NCI-H1105 treated with DMSO at 0.1 percent for 48 hours (cell line): ENCODE measurements at places on chromosomes 2 and 18.
A peak's percentile ranks its signal among the peaks of the same experiment; 100 is the strongest.

GRCh38 chr2:63497576-63497975 is 90.7 kb downstream of the WDPCP start:
- DNase-seq = no peak

DNA sequence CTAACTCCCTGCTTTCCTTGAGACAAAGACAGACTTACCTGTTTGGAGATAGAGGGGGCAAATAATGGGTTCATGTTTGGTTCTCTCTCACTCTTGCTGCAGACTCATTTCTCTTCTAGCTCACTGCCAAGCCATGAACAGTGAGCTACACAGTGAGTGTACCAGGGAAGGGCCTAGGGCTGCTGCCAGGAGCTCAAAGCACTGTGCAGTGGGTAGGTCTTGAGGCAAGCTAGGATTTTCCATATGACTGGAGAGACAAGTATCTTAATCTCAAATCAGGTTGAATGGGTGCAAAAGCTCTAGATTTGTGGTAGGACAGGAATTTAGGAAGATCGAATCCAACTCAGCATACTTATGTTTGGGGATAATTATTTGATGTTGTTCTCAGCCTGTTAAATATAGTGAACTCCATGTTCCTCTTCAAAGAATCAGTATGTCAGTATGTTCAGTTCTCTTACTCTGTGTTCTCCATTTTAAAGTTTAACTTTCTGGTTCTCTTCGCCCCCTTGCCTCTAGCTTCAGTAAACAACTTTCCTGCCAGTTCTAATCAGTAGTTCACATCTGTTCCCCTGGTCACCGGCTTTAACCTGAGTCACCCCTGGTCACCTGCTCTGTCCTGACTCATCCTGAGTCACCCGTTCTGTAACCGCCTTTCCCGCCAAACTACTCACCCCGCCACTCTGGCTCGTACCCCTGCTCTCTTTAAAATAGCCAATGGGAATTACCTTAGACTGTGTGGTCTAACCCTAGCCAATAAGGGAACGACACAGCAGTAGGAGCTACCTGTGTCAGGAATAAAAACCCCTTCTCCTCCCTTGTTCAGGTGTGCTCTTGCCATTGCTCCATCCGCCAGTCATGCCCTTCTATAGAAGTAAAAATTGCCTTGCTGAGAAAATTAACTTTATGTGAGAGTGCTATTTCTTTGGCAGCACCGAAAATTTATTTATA is 21.9 kb downstream of the SLC25A52 start:
- no peak for DNase-seq

DNA sequence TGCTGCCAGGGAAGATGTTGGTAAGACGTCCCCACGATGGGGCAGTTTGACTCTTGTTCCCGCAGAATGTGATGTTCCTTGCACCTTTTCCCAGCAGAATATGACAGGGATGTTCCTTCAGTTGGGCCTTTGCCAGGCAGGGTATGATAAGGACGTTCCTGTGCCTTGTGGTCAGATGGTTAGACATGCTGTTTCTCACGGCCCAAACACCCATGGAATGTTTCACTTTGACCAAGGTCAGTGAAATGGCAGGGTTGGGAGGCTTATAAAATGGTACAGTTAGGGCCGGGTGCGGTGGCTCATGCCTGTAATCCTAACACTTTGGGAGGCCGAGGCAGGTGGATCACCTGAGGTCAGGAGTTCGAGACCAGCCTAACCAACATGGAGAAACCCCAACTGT is 40.3 kb upstream of the YPEL5 start:
- DNase-seq = no peak

DNA sequence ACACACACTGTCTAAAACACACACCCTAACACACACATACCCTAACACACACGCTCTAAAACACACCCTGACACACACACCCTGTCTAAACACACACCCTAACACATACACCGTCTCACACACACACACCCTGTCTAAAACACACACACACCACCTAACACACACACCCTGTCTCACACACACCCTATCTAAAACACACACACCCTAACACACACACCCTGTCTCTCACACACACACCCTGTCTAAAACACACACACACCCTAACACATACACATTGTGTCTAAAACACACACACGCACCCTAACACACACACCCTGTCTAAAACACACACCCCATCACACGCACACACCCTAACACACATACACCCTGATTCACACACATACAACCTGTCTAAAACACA is 54.1 kb downstream of the HDAC4 start:
- DNase-seq = no peak

GRCh38 chr2:222353993-222354392 is 55.2 kb upstream of the PAX3 start:
- peak; percentile 92 for DNase-seq

DNA sequence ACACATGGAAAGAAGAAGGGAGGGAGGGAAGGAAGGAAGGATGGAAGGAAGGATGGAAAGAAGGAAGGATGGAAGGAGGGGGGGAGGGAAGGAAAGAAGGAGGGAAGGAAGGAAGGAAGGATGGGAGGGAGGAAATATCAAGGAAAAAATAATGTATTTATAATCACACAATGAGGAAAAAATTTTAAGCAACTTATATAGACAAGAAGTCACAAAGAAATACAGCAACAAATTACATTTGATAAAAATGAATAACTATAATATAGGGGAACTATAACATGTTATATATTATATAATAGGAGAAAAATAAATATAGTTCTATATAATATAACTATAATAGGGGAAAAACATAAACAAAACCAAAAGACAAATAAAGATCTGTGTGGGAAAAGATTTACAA is 441.8 kb downstream of the LRATD1 start:
- DNase-seq = no peak

DNA sequence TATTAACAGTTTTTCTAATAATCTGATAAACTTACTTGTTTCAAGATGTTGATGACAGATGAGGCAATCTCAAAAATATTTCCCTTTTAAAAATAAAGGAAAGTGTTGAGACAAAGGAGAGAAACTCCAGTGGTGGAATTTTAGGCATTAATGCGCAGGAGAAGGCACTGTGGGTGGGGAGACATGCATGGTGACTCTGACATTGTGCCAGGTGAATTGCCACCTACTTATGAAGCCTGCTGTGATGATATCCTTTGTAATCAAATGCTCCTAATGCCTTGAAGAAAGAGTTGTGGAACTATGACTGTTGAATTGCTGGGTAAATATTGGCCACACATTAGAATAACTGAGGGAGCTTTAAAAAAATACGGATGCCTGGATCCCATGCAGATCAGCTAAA is 101.4 kb downstream of the PLA2R1 start:
- DNase-seq = no peak

- DNase-seq = no peak
These were observed at the start of gene LRRFIP1 for GRCh38 chr2:237627441-237628246. Gene LRRFIP1 (plus strand): TSS chr2:237627587. CDS start chr2:237627645, 58 bp downstream.

DNA sequence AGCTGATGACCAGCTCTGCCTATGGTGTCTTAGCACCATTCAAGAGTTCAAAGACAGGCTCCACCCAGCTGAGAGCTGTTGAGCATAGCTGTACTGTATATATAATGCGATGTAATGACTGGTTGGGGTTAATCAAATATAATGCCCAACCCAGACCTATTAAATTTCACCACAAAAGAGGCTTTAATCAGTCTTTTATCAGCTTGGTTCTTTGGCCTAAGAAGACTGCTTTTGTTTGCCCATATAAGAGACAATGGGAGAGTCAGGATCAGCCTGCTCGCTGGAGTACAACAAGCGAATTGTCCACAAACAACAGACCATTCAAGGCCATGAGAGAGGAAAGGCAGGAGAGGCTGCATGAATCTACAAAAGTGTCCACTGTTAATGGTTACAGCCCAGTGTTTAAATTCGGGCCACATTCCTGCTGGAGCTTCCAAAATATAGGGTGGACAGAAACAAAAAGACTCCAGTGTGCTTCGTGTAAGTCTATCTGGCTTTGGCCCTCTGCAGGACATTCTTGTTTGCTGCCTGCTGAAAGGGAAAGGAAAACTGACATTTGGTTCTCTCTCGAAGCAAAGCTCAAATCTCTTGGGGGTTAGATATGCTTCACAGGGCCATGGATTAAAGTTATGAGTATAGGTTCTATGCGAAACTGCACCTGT is 299.0 kb upstream of the FBXO11 start:
- no peak for DNase-seq

DNA sequence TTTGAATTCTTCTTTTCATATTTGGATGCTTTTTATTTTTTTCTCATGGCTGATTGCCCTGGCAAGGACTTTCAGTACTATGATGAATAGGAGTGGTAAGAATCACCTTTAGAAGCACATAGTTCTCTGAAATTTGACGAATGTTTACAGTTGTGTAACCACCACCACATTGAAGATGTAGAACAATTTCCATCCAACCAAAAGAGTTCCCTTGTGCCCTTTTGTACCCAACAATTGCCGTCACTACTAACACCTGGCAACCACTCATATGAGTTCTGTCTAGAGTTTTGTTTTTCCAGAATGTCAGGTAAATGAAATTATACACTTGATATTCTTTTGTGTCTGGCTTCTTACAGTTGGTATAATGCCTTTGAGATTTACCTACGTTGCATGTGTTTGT is 28.7 kb upstream of the SLC16A14 start:
- DNase-seq = no peak

DNA sequence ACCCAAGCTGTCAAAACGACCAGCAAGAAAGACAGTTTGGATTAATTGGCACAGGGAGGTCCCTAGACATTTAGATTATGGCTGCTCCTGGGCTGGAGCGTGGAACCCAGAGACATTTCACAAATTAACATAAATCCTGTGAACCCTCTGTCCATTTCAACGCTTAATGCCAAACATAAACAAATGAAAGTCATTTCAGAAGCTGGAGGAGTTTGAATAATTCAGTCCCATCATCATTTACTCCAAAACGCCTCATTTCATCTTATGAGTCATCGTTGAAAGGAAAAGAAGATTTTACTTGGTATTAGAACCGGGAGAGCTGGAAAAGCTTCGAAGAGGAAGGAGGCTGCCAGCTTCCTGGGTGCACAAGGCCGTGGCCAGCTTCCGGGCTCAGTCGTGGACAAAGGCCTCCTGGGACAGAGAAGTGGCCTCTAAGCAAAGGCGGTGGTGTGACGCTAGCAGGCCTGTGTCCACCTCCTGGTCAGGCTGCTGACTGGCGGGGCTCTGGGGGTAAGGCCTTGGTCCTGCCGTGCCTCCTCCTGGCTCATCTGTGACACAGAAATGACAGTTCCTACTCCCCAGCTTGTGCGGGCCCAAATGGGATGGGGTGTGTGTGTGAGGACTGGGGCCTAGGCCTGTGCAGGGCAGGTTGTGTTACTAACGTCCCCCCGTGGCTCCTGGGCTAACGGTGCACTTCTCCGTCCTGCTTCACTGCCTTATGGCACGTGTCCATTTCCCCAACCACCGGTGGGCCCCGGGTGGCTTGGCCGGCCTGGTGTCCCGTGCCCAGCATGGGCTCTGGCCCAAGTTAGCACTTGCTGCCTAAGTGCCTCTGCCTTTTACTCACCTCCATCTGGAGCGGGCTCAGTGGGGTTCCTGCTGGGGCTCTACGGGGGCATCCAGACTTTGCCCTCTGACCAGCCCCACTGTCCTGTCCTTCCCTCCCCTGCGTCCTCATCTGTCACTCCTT is 71.6 kb downstream of the RRM2 start:
- no peak for DNase-seq

GRCh38 chr2:218035463-218036100 is 32.8 kb upstream of the TNS1 start:
- no peak for DNase-seq

- no peak for DNase-seq
These were observed 346.8 kb downstream of the CYP26B1 start for GRCh38 chr2:71800851-71801250.

GRCh38 chr2:6923319-6923718 is 6.1 kb downstream of the RNF144A start:
- DNase-seq = no peak

DNA sequence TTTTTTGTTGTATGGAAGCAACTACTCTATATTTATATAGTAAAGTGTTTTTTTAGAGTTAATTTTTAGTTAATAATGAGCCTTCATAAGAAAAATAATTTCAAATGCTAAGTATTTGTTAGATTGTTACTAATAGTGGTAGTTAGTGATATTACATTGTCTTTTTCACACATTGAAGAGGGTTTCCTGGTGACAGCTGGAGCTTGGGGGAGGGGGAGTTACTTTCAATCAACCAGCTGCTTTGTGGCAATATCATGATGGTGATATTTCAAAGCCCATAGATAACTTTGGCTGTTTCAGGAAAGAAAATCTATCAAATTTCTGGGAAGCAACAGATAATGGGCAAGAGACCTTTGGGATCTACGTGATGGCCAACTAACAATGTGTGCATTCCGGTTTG is 4.1 kb downstream of the RHBDD1 start:
- no peak for DNase-seq

DNA sequence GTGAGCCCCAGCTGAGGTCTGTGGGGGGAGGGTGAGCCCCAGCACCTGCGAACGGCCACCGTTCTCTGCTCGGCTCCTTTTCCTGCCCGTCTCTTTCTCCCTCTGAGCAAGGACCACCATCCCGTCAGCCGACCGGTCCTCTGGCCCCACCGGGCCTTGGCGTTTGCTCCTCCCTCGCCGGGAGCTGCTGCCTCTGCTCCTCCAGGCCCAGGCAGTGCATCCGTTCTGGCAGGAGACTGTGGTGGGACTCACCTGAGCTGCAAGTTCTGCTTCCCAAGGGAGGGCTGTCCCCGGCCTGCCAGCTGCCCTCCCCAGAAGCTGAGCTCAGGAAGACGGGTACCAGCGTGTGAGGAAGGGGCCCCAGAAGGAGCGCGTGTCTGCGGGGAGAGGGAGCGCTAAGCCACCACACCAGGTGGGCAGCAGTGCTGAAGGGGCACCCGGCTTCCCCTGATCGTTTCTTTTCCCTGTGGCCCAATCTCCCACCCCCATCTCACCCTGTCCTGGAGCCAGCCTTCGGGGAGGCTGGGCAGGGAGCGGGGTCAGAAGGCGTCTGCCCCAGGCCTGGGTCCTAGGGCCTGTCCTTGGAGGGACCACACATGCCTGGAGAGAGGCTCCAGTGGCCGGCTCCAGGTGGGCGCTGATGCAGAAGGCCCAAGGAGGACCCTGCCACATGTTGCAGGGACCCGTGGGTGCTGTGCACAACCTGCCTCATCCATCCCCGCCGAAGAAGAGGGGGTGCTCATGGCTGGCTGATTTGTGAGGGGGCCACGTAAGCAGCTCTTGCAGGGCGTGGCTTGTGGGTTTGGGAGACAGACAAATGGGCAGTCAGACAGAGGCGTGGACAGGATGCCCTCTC is 2.5 kb upstream of the RTP5 start:
- DNase-seq = no peak

GRCh38 chr18:24120676-24121075 is 18.2 kb upstream of the CABYR start:
- DNase-seq = no peak

- DNase-seq = no peak
These were observed 10.6 kb downstream of the MGAT4A start for GRCh38 chr2:98720286-98720685.

DNA sequence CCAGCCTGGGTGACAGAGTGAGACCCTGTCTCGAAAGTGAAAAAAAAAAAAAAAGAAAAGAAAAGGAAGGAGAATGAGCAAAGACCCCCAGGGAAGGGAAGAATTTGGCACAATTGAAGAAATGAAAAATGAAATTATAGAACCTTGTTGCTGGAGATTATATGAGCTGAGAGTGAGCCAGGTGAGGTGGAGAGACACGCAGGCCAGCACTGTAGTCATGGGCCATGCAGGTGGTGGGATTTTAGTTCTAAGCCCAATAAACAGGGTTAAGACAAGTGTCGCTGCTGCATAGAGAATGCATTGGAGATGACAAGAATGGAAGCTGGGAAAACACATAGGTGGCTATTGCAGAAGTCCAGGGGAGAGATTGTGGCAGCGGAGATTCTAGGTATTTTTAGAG is 32.3 kb downstream of the FBLN7 start:
- DNase-seq = no peak

GRCh38 chr2:196748123-196748522 is 51.4 kb downstream of the GTF3C3 start:
- DNase-seq = no peak

- DNase-seq = no peak
These were observed 39.1 kb downstream of the PCBP1 start for GRCh38 chr2:70126413-70126812.
